ENCODE measurements at places on chromosomes 2 and 18.

- DNase-seq = no peak
These were observed 299.6 kb downstream of the PAX3 start for GRCh38 chr2:221999166-221999565.

GRCh38 chr18:68925268-68925667, 127.4 kb downstream of the CCDC102B start:
- DNase-seq = no peak

- DNase-seq = no peak
These were observed 347.4 kb upstream of the KLHL29 start for GRCh38 chr2:23037596-23037995.

DNA sequence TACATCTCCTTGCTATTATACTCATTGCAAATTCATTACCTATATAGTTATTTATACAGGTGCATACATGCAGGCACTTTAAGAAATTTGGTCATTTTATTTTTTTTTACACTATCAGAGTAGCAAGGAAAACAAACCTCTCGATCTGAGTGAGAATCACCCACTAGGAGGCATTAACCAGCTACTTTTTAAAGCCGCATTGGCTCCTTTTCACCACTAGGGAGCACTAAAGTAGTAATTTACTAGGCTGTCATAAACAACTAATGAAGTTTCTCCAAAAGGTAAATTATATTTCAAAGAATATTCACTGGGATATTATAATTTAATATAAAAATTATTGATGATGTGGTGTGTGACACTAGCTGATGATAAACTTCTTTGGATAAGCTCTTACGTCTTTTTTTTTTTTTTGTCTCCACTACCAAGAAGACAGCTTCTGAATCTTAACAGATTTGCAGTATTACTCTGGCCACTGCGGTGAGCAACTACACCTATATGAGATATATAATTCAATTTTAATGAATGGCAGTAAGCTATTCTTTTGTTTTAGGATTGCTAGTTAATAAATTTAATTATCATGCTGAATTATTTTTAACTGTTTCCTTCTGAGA, 101.9 kb downstream of the NOL4 start:
- DNase-seq = no peak

- DNase-seq = no peak
These were observed 58.4 kb upstream of the CDCA7 start for GRCh38 chr2:173296235-173296634.

DNA sequence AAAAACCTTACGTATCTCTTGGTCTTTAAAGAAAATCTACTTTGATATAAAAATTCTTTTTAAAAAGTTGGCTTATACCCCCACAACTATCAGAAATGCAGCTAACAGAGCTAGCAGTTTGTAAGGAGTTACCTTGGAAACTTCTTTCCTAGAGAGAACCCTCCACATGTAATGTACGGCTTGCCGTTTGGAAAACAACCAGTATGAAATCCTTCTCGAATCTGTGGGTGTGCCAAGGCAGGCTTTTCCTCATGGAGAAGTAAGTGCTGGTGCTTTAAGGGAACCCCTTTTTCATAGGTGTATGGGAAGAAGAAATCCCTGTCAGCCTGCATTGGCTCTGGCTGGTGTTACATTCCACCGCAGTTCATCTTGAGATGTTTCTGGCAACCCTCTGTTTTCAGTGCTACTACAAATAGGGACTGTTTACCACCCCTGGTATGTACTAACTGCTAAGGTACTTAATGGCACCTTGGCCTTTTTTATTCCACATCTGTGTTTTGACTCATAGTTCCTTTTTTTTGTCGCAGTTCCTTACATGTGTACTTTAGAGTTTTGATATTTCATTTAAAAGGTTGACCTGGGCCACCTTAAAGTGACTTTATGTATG, 248.4 kb downstream of the FHOD3 start:
- DNase-seq = no peak

- no peak for DNase-seq
These were observed 851.8 kb upstream of the CRIM1 start for GRCh38 chr2:35503738-35504199.

DNA sequence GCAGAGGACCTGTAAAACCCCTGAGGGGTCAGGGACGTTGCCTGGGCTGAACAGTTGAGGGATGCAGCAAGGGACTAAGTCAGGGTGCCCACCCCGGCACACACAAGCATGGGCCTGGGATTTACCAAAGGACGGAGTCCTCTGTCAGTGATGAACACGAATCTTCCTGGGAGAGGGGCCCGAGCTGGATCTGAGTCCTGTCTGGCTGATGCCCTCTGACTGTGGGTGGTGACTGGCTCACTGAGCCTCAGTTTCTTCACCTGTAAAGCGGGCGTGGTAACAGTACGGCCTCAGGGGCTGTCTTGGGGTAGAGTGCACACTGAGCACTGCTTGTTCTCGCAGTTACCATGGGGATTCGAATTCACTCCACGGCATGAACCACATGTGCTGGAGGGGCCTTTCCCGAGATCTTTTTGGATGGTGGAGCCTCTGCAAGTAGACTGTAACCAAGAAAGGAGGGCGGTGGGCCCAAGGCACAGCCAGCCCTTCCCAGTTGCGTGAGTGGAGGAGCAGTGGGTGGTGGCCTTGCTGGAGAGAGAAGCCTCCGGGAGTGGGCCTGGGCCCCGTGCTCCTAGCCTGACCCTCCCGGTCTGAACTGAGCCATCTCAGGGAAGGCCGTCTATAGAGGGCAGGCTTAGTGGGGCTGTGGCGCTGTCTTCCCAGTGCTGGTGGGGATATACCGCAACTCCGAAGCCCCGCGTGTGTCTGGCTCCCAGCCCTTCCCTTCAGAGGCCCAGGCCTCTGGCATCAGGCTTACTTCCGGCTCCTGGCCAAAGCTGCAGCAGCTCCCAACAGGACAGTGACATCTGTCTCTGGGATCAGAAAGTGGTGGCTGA, 130.8 kb upstream of the HS6ST1 start:
- DNase-seq = no peak

GRCh38 chr18:3071676-3072075, 58.7 kb upstream of the LPIN2 start:
- DNase-seq = no peak

DNA sequence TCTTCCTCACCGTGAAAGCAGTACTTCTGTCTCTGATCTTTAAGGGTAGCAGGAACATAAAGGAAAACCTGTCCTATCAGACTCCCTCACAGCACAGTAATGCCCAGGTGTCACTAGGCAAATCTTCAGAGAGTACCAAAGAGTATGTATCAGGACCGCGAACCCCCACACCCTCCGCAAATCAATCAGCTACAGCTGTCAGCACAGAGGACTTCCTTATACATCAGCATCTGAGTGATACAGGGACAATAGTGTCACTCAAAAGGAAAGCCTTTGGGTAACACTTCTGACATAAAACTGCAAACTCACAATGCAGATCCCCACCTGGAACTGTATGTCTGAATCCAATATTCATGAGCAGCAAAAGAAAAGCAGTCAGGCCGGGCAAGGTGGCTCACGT, 2.6 kb downstream of the AFG3L2 start:
- DNase-seq = no peak

GRCh38 chr2:113896791-113897190, 6.9 kb downstream of the ACTR3 start:
- no peak for DNase-seq

DNA sequence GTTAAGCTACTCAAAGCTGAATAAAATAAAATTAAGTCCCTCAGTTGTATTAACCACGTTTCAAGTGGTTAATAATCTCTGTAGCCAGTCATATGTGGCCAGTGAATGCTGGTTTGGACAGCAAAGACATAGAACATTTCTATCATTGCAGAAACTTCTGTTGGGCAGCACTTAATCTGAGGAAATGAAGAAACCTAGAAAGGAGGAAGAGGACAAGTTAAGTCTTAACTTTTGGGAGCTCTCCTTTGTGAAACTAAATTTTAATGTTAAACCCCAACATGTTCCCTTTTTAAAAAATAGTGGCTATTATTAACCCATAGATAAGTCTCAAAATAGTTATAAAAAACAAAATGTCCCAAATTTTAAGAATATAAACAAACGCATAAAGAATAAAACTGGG, 421.3 kb downstream of the ARHGAP15 start:
- DNase-seq = no peak
